Activated CD4-positive, alpha-beta memory T cell treated with anti-CD3 and anti-CD28 coated beads for 36 hours (primary cell): ENCODE measurements at places on chromosomes 7 and 10. TPM values are rescaled to one million over a fixed set of nuclear protein-coding genes. Genes with fewer than 3 reads are reported as not detected.

DNA sequence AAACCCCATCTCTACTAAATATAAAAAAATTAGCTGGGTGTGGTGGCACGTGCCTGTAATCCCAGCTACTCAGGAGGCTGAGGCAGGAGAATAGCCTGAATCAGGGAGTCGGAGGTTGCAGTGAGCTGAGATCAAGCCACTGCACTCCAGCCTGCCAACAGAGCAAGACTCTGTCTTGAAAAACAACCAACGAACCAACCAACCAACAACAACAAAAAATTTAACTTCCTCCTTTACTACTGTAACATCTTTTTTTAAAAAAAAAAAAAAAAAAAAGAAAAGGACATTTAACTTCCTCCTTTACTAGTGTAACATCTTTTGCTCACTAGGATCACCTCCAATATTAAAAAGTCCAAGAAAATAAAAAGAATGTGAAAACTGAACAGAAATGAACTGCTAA is 92.3 kb upstream of the TMEM168 start:
- no peak for DNase-seq

DNA sequence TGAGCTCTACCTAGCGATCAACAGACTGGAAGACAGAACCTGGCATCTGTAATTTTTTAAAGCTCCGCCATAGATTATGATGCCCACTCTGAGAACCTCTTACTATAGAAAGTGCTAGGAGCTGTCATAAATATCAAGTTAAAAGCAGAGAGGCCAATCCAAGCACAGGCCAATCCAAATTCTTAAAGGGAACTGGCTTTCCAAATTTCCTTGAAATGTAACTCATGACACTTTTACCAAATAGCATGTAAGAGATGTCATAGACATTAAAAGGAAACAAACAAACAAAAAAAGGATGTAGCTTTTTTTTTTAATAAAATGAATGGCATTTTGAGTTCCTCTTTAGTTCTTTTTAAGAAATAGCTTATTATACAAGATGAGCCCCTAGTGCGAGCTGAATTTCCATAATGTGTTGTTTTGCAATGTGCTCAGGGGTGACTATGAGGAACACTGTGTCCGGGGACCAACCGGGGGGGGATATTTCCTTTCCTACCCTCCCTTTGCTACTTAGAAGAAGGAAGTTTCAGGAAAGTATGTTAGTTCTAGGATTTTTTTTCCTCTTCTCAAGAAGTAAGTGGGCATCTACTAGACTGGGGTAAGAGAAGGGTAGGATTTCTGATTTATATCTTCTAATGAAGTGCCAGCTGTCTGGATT is 23.7 kb upstream of the MRC1 start:
- DNase-seq: no peak

Gene FAM171A1
- total RNA-seq: 4.0 TPM

DNA sequence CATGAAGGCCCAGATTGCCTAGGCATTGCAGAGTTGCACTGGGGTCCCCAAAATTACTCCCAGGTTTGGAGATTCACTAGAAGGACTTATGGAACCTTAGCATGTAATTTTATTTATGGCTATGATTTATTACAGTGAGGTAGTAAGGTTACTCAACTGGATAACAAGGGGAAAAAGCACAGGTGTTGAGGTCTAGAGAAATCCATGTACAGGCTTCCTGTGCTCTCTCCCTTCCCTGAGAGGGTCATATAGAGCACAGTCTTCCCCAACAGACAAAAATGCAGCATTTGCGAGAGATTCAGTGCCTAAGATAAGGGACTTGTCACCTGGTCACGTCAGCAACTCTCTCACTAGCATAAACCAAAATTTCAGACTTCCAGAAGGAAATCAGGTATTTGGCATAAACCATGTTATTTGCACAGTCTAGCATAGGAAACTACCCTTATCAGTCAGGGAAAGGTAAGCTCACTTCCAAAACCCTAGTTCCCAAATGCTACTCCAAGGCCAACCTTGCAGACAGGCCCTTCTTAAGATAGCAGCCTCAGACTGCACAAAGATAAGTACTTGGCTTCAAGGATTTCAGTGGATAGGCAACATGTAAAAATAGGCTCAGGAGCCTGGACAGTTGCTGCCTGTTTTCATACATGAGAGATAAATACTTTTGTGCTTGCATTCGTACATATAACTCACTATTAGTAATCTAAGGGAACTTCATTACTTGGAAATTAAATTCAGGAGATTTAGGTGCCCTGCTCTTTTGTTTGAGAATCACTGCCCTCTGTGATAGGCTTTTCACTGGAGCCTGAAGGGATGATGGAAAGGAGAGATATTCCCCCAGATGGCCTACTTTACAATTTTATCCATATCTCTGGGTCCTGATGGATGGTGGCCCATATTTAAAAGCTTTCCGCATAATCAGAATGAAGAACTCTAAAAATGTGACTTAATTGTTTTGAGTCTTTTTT is 378.4 kb upstream of the LRGUK start:
- DNase-seq: no peak
